ENCODE measurements at places on chromosomes 13 and 19.

DNA sequence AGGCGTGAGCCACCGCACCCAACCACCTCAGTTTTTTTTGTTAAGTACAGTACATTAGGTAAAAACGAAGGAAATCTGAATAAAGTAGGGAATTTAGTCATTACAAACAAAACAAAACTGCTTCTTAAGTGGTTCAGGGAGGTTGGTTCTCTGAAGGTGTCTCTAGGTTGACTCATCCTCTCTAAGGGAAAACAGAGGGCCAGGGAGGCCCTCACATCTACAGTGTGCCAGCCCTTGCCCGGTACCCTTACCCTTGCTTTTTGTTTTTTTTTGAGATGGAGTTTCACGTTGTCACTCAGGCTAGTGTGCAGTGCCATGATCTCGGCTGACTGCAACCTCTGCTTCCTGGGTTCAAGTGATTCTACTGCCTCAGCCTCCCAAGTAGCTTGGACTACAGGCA, 17.2 kb upstream of the JUND start:
- DNase-seq: no peak

- peak; percentile 76 for DNase-seq
Observed at GRCh38 chr19:20167020-20167644, at the start of gene ZNF486. TSS of gene ZNF486 (plus strand) at chr19:20167214. CDS start at chr19:20167331, 117 bp downstream.

DNA sequence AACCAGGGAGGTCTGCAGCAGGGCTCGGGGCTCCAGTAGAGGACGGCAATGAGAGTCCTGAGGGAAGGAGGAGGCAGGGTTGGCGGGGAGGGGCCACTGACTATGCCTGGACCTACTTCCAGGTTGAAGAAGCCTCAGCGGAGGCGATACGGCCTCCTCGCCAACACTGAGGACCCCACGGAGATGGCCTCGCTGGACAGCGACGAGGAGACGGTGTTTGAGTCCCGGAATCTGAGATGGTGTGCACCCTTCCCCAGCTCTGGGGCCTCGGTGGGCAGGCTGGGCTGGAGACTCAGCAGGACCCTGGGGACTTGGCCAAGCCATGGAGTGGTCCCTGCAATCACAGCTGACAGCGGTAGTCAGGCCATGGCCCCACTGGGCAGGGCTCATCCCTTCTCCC, 1.7 kb downstream of the FAM174C start:
- DNase-seq: no peak

- DNase-seq: no peak
Observed at GRCh38 chr19:40141551-40141950, 49.7 kb upstream of the MAP3K10 start.

- no peak for DNase-seq
Observed at GRCh38 chr19:41871573-41872383, 5.3 kb upstream of the CD79A start.

DNA sequence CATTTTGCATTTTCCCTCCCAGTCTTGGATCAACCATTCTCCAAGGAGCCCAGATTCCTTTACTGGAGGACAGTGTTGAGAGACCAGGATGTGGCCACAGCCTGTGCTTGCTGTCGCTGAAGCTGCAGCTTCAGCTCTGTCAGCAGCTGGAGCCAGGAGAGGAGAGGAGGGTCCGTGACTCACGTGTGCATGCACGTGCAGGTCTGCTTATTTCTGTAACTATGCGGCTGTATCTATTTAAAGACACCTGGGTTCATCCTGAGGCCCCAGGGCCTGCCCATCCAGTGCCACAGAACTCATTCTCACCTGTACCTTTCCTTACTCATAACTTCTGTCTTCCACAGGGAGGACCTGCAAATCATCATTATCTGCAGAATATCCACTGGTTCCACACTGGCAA, 8.2 kb upstream of the LAMP1 start:
- no peak for DNase-seq

DNA sequence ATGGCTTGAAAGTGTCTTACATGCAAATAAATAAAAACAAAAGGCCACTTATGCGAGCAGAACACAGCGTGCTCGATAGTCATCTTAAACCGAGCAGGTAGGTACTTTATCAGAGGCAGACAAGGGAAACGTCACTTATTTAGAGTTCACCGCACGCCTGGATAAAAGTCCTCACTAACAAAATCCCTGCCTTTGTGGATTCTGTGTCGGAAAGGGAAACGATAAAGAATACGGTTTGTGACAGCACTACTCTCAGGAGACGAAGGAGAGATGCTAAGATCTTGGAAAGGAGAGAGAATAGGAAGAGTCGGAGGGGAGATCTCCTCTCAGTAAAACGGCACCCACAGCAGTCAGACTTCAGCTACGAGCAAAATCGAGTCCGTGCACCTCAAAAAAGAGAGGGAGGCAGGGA, 581 bp downstream of the RCBTB1 start:
- DNase-seq: no peak

- no peak for DNase-seq
Observed at GRCh38 chr13:37473035-37473434, 125.5 kb downstream of the POSTN start.

DNA sequence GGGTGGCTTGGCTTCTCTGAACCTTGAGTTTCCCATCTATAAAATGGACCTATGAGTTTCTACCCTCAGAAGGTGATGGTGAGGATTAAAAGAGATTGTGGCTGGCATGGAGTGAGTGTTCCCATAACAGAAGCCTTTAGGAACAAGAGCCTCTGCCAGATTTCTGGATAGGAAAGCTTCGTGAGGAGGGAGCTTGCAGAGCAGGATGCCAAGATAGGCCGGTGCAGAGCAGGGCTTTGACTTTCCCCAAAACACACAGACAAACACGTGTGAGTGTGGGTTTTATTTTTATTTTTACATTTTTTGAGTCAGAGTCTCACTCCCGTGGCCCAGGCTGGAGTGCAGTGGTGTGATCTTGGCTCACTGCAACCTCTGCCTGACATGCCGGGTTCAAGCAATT, 3.7 kb upstream of the CNN1 start:
- DNase-seq: no peak

- DNase-seq: no peak
Observed at GRCh38 chr19:3336680-3337523, 29.5 kb upstream of the NFIC start.

- DNase-seq: no peak
Observed at GRCh38 chr19:38735257-38735686, 9.0 kb downstream of the CAPN12 start.

DNA sequence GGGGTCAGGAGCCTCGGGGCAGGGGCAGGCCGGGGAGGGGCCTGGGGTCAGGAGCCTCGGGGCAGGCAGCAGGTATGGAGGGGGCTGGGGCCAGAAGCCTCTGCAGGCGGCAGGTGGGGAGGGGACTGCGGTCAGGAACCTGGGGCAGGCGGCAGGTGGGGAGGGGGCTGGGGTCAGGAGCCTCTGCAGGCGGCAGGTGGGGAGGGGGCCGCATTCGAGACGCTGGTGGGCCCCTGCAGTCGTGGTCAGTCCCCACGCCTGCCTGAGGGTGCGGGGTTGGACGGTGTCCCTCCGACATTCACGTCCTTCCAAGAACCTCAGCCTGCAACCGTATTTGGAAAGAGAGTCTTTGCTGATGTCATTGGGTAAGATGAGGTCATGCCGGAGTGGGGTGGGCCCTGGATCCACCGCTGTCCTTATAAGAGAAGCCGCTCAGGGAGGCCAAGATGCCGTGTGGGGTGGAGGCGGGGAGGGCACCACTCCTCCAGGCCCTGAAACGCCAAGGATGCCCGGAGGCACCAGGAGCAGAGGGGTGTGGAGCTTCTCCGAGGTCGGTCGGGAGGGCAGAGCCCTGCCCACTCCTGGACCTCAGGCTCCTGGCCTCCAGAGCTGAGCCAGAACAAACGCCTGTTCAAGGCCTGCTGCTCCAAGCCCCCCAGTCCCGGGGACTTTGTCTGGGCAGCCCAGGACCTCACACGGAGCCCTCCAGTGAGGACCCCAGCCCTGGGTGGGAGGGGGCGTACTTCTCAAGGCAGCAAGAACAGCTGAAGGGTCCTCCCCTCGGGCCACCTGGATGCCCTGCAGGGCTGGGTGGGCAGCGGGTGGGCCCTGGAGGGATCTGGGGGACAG, 30.1 kb downstream of the PIP5K1C start:
- DNase-seq: no peak

DNA sequence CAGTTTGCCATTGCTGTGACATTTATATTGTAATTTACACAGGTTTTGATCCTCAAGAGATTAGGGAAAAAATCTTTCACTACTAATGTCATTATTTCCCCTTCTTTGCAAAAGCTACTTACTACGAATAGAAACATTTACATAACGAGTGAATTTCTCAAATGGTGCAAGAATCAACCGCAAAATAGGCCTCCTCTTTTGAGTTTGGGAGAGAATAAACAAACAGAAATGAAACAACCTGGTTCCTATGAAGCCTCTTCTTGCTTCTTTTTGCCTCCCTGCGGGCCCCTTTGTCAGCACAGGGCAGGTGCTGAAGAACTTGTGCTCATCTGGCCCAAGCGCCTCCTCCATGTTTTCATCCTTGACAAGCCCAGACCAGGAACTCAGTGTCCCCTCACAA, 10.1 kb upstream of the GJA3 start:
- no peak for DNase-seq

DNA sequence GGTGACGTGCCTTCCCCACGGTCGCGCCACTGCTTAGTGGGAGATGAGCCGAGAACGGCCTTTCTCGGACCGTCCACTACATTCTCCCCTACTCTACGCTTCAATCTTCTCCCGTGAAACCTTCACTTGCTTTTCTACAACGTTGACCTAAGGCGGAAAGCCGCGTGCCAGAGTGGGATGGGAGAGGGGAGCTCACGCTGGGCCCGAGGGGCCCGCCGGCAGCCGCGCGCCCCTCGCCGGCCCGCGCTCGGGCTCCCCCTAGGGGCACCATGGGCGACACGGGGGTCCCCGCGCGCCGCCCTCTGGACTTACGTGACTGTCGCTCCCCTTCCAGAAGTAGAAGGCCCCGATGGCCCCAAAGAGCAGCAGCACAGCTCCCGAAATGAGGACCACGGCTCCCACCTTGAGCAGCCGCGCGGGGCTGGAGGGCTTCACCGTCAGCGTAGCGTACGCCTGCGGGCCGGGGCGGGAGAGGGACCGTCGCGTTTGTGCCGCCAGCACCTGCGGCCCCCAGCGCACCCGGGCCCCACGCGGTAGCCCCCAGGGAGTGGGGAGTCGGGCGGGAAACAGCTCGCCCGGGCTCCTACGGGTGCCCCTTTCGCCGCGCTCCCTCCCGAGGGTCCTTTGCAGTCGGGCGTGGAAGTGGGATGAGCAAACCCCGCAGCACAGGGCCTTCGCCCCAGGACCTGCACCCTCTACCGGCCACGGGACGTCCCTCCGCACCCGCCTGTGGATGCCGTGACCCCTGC, 727 bp downstream of the CNMD start:
- no peak for DNase-seq

DNA sequence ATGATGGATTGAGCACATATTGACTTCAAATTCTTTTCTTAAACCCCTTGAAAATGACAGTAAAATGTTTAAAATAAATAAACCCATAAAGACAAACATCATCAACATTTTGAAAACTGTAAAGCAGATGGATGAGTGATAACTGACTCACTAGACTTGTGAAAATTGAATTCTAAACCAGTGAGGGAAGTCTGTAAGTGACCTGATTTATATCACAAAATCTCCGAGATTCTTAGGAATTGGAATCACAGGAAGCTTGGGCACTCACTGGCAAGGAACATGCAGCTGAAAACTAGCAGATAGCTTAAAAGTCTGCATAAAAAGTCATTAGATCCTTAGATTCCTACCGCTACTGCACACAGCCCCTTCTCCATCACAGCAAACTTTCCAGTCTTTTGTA, 51.3 kb upstream of the TSC22D1 start:
- DNase-seq: no peak

GRCh38 chr19:47323872-47324271, 8.1 kb upstream of the C5AR2 start:
- DNase-seq: no peak

DNA sequence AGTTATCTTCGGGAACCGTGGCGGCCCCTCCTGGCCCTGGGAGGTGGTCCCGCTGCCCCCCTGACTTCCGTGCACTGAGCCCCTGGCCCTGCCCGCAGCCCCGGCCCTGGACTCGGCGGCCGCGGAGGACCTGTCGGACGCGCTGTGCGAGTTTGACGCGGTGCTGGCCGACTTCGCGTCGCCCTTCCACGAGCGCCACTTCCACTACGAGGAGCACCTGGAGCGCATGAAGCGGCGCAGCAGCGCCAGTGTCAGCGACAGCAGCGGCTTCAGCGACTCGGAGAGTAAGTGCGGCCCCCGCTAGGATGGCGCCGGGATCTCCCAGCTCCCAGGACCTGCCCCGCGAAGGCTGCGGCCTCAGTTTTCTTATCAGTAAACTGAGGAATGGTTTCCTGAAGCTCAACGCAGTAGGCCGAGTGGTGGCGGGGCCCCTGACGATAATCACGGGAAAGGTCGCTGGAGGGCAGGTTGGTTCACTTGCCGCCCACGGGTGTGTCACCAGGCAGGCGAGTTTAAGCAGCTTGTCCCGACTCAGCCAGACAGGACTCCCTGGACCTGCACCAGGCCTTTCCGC, 924 bp downstream of the RGCC start:
- DNase-seq: peak; percentile 41

GRCh38 chr19:34481861-34482379, 362 bp downstream of the WTIP start:
- no peak for DNase-seq

GRCh38 chr13:38590796-38591507, 95.9 kb upstream of the FREM2 start:
- DNase-seq: no peak

- DNase-seq: no peak
Observed at GRCh38 chr19:5018224-5019015, 49.5 kb downstream of the KDM4B start.

Data from stimulated activated CD4-positive, alpha-beta T cell treated with anti-CD3 and anti-CD28 coated beads, TNF-alpha, amount 100 ng/mL, for 4 hours (primary cell).